ENCODE measurements at places on chromosomes 5 and 9. TPM values are rescaled to one million over a fixed set of nuclear protein-coding genes. Genes with fewer than 3 reads are reported as not detected.

The SUSD3 gene
- total RNA-seq: 11.3 TPM

GRCh38 chr5:90338712-90339372, 70.7 kb downstream of the CETN3 start:
- no peak overlapping the region for H3K4me3 ChIP-seq
- H3K4me1 ChIP-seq: no peaks in the 10 kb centered on the region
- H3K27me3 ChIP-seq: no peaks in the 10 kb centered on the region
- no peak for DNase-seq
- H3K27ac ChIP-seq: no peak overlapping the region

The PCDHGB1 gene
- total RNA-seq: 0.15 TPM

GRCh38 chr5:137834498-137835049, 33.1 kb upstream of the MYOT start:
- H3K27ac ChIP-seq: no peak overlapping the region
- DNase-seq: no peak
- peaks cover 18% of the 10 kb centered on the region for H3K4me1 ChIP-seq
- H3K4me3 ChIP-seq: no peak overlapping the region
- no peaks in the 10 kb centered on the region for H3K36me3 ChIP-seq
- H3K27me3 ChIP-seq: no peaks in the 10 kb centered on the region

- DNase-seq: no peak
- no peaks in the 10 kb centered on the region for H3K4me1 ChIP-seq
- H3K27me3 ChIP-seq: peaks cover 15% of the 10 kb centered on the region
Measured at GRCh38 chr5:158485047-158485446, 614.7 kb downstream of the EBF1 start.

DNA sequence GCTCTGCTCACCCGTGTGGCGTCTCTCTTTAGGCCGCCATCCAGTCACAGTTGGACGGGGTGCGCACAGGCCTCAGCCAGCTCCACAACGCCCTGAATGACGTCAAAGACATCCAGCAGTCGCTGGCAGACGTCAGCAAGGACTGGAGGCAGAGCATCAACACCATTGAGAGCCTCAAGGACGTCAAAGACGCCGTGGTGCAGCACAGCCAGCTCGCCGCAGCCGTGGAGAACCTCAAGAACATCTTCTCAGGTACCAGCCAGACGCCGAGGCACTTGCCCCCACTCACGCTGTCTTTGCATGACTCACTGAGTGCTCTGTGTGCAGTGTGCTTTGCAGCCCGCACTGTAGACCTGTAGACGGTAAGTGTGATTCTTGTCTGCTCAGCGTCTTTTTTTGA, 4.5 kb downstream of the EXOC3 start:
- peaks cover 23% of the 10 kb centered on the region for H3K36me3 ChIP-seq

- no peak for DNase-seq
- no peaks in the 10 kb centered on the region for H3K27me3 ChIP-seq
- H3K27ac ChIP-seq: no peak overlapping the region
- no peaks in the 10 kb centered on the region for H3K4me1 ChIP-seq
- H3K36me3 ChIP-seq: no peaks in the 10 kb centered on the region
- no peak overlapping the region for H3K4me3 ChIP-seq
Measured at GRCh38 chr5:4640795-4641194, 499.3 kb upstream of the ADAMTS16 start.

The SOHLH1 gene
- total RNA-seq: not detected

All from HCT116 (cell line).